Ascending aorta (tissue), 2 donors: ENCODE measurements at places on chromosomes 2 and 18. TPM values are rescaled to one million over a fixed set of nuclear protein-coding genes. Genes with fewer than 3 reads are reported as not detected.

DNA sequence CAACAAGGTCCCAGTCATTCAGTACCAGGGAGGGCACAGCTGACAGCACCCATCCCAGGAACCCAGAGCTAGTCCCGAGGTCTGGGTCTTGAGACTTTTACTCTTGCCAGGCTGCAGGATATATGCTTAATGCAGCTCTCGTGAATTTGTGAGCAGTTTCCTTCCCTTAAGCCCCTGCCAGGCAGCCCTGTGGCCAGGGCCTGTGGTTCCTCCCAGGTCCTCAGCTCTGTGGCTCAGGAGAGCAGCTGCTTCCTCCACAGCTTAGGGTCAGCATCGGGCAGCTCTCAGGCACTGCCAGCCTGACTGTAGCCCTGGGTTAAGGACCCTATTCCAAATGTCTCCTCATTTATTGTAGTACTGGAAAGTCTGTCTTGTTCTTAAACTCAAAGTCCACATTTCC, 1384.8 kb downstream of the RPIA start:
- H3K4me1 ChIP-seq = no peaks in the 10 kb centered on the region
- no peaks in the 10 kb centered on the region for H3K36me3 ChIP-seq
- H3K4me3 ChIP-seq = no peak overlapping the region

Gene DSG4
- not detected for total RNA-seq

- H3K4me3 ChIP-seq = no peak overlapping the region
- H3K4me1 ChIP-seq = no peaks in the 10 kb centered on the region
- no peaks in the 10 kb centered on the region for H3K36me3 ChIP-seq
- DNase-seq = no peak
These were observed 213.1 kb downstream of the DNER start for GRCh38 chr2:229501051-229501794.

DNA sequence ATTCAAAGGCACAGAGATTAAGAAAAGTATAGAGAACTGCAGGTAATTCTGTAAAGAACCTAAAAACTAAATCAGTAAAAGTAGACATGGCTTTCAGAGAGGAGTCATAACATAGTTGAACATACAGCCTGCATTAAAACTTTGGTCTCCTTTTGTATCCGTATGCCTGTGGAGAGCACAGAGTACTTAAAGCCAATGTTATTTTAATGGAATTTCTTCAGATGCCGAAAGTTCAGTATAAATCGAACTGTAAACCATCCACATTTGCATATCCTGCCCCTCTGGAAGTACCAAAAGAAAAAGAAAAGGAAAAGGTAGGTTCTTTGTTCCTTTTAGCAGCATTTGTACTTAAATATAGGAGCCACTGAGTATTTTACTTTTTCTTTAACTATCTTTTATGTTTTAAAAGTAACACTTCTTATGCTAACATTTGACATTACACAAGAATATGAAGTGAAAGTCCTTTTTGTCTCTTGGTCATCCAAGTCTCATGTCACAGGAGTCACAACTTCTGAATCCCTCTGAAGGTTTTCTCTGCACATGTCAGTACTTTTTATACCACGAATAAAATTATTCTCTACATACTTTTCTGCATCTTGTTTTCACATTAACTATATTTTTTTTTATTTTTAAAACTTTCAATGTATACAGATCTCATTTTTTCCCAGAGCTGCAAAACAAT, 34.9 kb upstream of the ARMC9 start:
- peaks cover 24% of the 10 kb centered on the region for H3K36me3 ChIP-seq
- H3K27me3 ChIP-seq = no peaks in the 10 kb centered on the region
- no peak overlapping the region for H3K4me3 ChIP-seq

GRCh38 chr2:197992482-197993133, 188.2 kb downstream of the PLCL1 start:
- no peaks in the 10 kb centered on the region for H3K27me3 ChIP-seq
- no peak overlapping the region for H3K4me3 ChIP-seq
- H3K27ac ChIP-seq = no peak overlapping the region
- no peaks in the 10 kb centered on the region for H3K36me3 ChIP-seq

Gene ABHD1
- not detected for total RNA-seq

DNA sequence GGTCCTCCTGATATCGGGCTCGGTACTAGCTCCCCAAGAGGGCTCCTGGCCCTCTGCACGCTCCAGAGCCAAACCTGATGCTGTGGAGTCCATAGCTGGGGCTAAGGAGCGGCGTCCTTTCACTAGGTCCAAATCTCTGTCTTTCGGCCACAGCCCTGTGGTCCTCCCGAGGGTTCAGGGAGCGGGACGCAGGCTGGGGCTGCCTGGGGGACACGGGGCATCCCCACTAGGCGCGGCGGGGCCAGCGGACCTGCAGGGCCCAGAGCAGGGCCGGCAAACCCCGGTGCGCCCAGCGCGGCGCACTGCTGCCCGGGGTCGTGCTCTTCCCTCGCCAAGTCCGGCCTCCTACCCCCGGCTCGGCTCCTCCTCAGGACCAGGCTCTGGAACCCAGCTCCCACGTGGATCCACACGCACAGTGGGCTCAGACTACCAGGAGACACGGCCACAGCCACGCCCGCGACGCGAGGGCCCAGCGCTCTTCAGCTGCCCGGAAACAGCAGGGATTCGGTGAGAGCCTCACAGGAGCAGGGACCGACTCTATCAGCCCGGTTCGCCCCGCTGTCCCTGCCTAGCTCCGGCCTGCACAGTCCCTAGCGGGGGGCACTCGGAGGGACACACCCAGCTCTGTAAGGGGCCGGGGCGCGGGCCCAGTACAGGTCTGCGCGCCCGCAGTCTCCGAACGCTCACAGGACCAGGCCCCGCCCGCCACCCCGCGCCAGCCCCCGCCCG, 593 bp downstream of the ZNF514 start:
- peak overlapping the region; percentile 88 for H3K27ac ChIP-seq
- H3K36me3 ChIP-seq = peaks cover 31% of the 10 kb centered on the region
- peak; percentile 71 for DNase-seq
- peaks cover 10% of the 10 kb centered on the region for H3K4me1 ChIP-seq

DNA sequence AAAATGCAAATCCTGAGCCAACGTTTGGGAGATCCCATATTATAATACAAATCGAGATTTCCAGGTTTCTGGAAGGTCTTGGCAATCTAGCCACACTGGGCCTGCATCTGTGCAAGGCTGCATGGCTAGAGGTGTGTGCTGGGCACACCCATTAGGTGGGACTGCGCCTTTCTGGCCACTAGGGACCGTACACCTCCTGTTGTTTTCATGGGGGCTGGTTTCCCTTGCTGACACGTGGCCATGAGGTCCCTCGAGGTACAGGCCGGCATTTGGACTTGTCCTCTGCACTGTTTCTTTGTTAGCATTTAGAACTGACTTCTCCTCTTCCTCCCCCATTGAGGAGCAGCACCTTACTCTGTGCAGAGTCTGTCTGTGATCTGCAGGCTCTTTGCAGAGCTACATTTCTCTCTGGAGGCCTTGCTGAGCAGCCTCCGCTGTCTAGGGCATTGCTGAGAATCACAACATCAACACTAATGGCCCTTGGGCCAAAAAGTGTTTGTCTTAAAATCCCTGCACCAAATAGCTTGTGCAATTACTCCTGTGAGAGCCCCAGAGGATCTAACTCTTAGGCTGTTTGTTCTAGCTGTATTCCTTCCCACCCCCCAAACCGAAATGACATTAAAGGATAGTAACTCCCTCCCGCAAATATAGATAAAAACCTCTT, 131.2 kb downstream of the NEDD4L start:
- no peak for DNase-seq
- H3K36me3 ChIP-seq = no peaks in the 10 kb centered on the region

GRCh38 chr2:238509903-238510302, 83.2 kb downstream of the ASB1 start:
- no peaks in the 10 kb centered on the region for H3K36me3 ChIP-seq
- H3K4me3 ChIP-seq = no peak overlapping the region
- no peaks in the 10 kb centered on the region for H3K27me3 ChIP-seq
- H3K4me1 ChIP-seq = no peaks in the 10 kb centered on the region

- no peak overlapping the region for H3K27ac ChIP-seq
- no peaks in the 10 kb centered on the region for H3K36me3 ChIP-seq
- DNase-seq = no peak
These were observed 134.0 kb downstream of the SEPTIN10 start for GRCh38 chr2:109479804-109480203.

Gene TAF1B
- total RNA-seq = 58.5 TPM

GRCh38 chr18:76350134-76351025, 144.7 kb downstream of the ZNF516 start:
- H3K4me3 ChIP-seq = no peak overlapping the region
- no peaks in the 10 kb centered on the region for H3K4me1 ChIP-seq
- no peaks in the 10 kb centered on the region for H3K36me3 ChIP-seq
- no peak overlapping the region for H3K27ac ChIP-seq
- no peaks in the 10 kb centered on the region for H3K27me3 ChIP-seq

GRCh38 chr2:53508667-53509066, 258.9 kb upstream of the CHAC2 start:
- no peaks in the 10 kb centered on the region for H3K4me1 ChIP-seq
- DNase-seq = no peak
- no peak overlapping the region for H3K27ac ChIP-seq
- H3K27me3 ChIP-seq = no peaks in the 10 kb centered on the region
